Aorta (tissue), 5 donors: ENCODE measurements at places on chromosomes 6 and 20.
A peak's percentile ranks its signal among the peaks of the same experiment; 100 is the strongest.

DNA sequence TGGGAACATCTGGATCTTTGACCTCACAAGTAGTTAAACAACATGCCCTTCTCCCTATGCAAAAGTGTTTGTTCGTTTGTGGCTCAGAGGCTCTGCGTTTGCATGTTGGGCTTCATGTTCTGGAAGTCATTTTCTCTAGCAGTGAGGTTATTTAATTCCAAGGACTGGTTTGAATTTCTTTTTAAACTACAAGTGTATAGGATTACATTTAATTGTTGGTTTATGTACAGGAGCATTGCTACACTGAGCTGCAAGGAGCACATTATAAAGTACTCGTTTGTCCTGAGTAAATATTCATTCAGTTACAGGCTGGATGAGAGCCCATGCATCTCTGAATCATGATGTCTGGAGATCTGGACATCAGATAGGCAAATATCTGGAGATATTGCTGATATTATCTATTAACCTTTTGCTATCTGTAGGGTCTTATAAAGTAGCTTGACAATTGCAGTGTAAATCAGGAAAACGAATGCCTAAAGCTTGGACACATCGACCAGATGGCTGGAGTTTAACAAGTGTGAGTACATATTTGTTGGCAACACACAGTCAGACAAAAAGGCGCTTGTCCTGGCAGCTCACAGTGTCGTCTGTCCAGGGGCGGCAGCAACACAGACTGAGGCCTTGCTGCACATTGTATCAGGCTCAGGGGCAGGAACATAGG, 84.6 kb downstream of the PDE7B start:
- no peak overlapping the region for H3K4me3 ChIP-seq
- no peaks in the 10 kb centered on the region for H3K27me3 ChIP-seq
- peak overlapping the region; percentile 9 for H3K27ac ChIP-seq
- no peaks in the 10 kb centered on the region for H3K4me1 ChIP-seq
- H3K36me3 ChIP-seq: no peaks in the 10 kb centered on the region
- no peak for DNase-seq

DNA sequence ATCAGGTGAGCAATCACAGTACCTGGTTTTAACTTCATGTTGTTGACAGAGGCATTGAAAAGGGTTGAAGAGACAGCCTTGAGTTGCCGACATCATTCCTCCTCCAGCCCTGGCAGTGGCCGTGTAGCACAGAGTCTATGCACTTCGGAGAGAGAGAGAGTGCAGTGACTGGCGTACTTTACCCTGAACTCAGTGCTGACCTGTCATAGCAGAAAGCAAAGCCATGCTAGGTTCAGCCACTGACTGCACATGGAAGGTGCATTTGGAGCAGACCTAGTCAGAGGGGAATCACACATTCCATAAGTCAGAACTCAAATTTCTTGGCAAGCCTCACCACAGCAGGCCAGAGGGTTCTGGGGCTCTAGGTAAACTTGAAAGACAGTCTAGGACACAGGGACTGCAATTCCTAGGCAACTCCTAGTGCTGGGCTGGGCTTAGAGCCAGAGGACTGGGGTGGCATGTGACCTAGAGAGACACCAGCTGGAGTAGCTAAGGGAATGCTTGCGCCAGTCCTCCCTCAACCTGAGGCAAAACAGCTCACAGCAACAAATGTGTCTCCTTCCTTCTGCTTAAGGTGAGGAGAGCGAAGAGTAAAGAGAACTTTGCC, 69.1 kb downstream of the ELOVL4 start:
- no peak overlapping the region for H3K27ac ChIP-seq
- no peak for DNase-seq
- no peaks in the 10 kb centered on the region for H3K4me1 ChIP-seq

- H3K4me3 ChIP-seq: no peak overlapping the region
- H3K36me3 ChIP-seq: no peaks in the 10 kb centered on the region
- no peaks in the 10 kb centered on the region for H3K27me3 ChIP-seq
- no peak for DNase-seq
- no peak overlapping the region for H3K27ac ChIP-seq
Measured at GRCh38 chr6:6775074-6775473, 186.6 kb downstream of the LY86 start.

- H3K27ac ChIP-seq: no peak overlapping the region
- no peaks in the 10 kb centered on the region for H3K4me1 ChIP-seq
- no peaks in the 10 kb centered on the region for H3K27me3 ChIP-seq
- H3K4me3 ChIP-seq: no peak overlapping the region
Measured at GRCh38 chr6:121879149-121879548, 443.7 kb downstream of the GJA1 start.
